ENCODE measurements at places on chromosomes 1 and 21. TPM values are rescaled to one million over a fixed set of nuclear protein-coding genes. Genes with fewer than 3 reads are reported as not detected.

DNA sequence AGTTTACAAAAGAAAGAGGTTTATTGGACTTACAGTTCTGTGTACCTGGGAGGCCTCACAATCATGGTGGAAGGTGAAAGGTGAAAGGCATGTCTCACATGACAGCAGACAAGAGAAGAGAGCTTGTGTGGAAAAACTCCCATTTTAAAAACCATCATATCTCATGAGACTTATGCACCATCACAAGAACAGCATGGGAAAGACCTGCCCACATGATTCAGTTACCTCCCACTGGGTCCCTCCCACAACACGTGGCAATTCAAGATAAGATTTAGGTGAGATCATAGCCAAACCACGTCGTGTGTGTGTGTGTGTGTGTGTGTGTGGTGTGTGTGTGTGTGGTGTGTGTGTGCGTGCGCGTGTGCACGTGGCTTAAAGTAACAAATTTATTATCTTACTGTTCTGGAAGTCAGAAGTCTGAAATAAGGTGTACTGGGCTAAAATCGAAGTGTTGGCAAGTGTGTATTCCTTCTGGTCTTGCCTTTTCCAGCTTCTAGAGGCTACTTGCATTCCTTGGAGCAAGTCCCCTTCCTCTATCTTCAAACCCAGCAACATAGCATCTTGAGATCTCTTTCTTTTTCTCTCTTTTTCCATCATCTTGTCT lies 48.1 kb upstream of the MPC2 start:
- DNase-seq, result no peak

- no peak for DNase-seq
These were observed 200.8 kb upstream of the TMEM51 start for GRCh38 chr1:14952626-14953314.

DNA sequence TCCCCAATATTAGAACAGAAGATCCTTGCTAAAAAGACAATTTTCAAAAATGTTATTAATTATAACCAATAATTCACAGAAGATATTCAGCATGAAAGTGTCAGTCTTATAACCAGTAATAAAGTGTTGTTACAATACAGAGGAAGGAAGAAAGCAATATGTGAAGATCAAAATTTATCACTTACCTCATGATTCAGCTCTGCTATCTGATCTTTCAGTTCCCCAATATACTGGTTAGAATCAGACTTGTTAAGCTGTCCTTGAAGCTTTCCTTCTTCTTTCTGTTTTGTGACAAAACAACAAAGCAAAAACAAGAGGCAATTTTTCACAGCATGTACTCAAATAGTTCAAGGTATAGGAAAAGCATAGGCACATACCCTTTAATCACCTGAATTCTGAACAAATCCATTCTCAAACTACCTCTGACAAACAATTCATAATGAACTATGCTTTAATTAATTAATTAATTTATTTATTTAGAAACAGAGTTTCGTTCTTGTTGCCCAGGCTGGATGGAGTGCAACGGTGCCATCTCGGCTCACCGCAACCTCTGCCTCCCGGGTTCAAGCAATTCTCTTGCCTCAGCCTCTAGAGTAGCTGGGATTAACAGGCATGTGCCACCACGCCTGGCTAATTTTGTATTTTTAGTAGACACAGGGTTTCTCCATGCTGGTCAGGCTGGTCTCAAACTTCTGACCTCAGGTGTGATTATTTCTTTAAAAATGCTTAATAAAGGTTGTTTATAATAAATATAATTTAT lies 76.9 kb upstream of the GFI1 start:
- DNase-seq, result no peak

- no peak for DNase-seq
These were observed 30.6 kb upstream of the SDE2 start for GRCh38 chr1:226029568-226030225.

GRCh38 chr21:35981514-35982070 lies 78.7 kb downstream of the SETD4 start:
- no peak for DNase-seq

DNA sequence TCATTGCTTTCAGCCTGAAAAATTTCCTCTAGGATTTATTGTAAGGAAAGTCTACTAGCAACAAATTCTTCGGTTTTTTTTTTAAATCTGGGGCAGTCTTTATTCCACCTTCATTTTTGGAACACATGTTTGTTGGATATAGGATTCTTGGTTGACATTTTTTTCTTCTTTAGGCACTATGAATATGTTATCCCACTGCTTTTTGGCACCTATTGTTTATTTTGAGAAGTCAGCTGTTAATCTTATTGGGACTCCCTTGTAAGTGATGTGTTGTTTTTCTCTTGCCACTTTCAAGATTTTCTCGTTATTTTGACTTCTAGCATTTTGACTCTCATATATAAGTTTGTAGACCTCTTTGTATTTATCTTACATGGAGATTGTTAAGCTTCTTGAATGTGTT lies 99.3 kb downstream of the NPHS2 start:
- no peak for DNase-seq

DNA sequence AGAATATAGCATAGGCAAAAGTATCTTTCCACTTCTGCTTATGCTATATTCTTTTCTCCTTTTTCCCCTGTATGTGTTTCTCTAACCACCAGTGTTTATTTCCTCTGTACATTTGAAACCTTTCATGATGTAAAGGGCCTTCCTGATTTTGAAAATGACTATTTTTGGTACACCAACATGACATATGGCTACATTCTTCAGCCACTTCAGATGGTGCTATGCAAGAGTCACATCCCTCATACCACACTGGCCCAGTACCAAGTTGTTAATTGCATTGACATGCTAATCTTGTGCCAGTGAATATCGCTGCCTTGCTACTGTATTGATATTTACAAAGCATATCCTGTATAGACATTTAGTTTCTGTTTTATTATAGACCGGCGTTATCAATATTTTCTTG lies 408.7 kb downstream of the NCAM2 start:
- DNase-seq, result no peak

- no peak for DNase-seq
These were observed 538.0 kb upstream of the CAMK1G start for GRCh38 chr1:209045331-209046057.

DNA sequence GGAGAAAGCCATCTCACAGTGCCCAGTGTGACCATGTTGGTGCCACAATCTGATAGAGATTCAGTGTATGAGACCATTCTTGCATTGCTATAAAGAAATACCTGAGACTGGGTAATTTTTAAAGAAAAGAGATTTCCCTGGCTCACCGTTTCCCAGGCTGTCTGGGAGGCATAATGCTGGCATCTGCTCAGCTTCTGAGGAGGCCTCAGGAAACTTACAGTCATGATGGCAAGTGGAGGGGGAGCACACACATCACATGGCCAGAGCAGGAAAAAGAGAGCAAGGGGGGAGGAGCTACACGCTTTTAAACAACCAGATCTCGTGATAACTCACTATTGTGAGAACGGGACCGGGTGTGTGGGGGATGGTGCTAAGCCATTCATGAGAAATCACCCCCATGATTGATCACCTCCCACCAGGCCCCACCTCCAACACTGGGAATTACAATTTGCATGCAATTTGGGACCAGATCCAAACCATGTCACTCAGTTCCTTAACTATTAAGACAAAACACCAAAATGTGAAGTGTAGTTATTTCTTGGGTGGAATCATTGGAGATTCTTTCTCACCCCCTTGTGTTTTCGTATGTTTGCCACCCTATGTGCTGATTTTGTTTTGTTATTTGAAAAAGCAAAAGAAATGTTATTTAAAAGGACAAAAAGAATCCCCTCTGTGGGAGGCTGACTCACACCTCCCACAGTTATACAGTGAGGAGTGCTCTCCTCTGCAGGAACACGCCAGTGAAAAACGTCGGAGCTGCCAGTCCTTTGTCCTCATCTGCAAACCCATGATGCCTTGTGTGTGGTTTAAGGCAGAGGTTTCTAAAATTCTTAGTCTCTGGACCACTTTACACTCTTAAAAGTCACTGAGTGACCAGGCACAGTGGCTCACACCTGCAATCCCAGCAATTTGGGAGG lies 46.9 kb upstream of the IFNLR1 start:
- no peak for DNase-seq

- DNase-seq, result no peak
These were observed 6.7 kb upstream of the INKA2 start for GRCh38 chr1:111745675-111746613.

SCNM1 gene
- total RNA-seq, result 19.5 TPM

CELA2A gene
- total RNA-seq, result not detected

SPOCD1 gene
- not detected for total RNA-seq

ARHGEF16 gene
- 1.9 TPM for total RNA-seq

All from omental fat pad (tissue), 4 donors.